NCI-H69 (cell line): ENCODE measurements at places on chromosomes 6 and 20.

- DNase-seq = no peak
Observed at GRCh38 chr6:44341095-44341890, 1.2 kb upstream of the SPATS1 start.

DNA sequence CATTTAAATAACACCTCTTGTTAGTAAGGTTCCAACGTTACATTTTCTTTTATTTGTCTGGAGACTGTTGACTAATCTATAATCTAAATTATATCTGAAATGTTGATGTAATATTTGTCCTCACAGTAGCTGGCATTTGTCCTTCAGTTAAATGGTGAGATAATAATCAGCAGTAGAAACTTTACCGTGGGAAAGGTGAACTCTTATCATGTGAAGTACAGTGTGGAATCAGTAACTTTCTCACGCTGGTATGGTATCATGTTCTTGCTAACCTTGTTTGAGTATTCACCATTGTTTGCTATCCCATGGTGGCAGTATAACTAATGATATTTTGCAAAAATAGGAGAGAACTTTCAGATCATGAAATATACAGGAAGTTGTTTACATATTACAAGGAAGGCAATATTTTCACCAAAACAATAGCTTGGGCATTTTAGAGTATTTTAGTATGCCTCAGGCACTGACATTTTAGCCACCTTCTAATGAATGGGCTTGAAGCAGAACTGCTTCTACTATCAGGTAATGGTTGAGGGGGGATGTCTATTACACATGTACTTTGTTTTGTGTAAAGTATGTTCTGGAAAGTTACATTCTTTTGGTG lies 4.8 kb downstream of the GMNN start:
- DNase-seq = no peak

DNA sequence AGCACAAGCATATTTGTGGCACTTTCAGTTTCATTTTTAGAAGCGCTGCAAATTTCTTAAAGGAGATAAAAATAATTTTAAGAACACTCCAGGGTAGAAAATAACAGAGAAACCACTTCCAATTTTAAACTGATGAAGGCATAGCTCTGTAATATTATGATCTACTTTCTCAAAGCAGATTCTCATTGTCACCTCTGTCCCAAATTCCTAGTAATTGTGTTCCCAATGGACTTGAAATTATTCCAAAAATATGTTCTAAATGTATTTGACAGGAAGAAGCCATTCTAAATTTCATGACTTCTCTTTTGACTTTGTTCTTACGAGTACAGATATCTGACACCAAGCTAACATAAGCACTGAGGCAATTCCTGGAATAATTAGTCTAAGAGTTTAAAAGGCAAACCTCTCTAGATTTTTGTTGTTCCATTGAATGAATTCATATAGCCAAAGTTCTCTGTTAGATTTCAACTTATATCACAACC lies 140.2 kb upstream of the CARMIL1 start:
- no peak for DNase-seq

DNA sequence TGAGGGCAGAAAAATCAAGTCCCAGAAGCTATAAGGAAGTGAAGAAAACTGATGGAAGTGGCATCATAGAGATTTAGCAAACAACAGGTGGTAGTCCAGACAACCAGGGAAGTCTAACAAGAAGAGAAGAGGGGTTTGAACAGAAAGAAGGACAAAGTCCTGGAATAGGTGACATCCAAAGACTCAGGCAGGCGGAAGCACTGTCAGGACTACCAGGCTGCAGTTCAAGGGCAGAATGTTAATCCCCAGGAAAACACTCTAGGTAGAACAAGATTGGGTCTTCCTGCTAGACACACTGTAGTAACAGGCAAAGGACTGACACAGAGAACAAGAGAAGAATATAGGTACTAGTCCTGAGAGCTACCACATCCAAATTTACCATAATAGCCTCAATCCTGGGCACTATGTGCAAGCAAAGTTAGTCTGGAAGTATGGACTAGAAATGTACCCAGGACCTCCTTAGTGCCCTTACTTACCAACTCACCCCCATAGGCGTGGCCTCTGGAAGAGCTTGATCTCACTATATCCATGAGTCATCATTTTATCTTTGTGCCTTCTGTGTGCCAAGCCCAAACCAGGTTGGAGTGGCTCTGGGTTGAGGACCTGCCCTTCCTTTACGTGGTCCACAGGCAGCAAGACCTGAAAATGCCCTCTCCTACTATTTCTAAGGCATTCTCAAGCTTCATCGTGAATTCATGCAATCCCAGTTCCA lies 2.2 kb upstream of the EPB41L2 start:
- no peak for DNase-seq

GRCh38 chr6:23086100-23086499 lies 516.7 kb downstream of the HDGFL1 start:
- no peak for DNase-seq

GRCh38 chr6:52418606-52419005 lies 1.5 kb upstream of the EFHC1 start:
- DNase-seq = peak; percentile 67

DNA sequence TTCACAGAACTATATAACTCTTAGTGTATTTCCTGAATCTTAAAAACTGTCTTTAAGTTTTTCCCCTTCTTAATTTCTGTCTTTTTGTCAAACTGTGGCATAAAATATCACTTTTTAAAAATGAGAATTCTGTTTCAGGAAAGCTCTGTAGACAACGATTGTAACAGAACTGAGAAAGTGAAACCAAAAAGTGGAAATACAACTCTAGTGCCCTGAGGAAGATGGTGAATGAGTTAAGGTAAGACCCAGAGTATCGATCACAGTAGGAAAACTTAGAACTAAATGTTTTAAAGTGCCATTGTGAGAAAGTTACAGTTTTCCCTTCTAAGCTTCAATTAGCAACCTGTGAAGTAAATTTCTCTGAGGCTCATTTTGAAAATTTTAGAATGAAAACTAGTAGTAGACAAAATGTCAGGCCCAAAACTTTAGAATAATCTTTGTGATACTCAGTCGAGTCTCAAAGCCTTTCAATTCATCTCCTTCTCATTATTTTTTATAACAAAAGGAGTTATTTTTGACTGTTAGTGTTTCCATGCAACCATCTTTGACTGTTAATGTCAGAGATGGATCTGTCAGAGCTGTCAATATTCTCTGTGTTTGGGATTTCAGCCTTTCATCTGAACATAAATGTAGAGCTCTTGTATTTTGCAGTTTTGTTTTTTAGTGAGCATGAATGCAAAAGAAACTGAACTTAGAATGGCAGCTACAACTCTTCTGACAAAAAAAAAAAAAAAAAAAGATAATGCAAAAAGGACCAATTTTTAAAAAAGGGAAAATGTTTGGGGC lies 19.0 kb upstream of the TRDN start:
- DNase-seq = no peak

GRCh38 chr6:53829698-53830221 lies 35.0 kb downstream of the LRRC1 start:
- no peak for DNase-seq

DNA sequence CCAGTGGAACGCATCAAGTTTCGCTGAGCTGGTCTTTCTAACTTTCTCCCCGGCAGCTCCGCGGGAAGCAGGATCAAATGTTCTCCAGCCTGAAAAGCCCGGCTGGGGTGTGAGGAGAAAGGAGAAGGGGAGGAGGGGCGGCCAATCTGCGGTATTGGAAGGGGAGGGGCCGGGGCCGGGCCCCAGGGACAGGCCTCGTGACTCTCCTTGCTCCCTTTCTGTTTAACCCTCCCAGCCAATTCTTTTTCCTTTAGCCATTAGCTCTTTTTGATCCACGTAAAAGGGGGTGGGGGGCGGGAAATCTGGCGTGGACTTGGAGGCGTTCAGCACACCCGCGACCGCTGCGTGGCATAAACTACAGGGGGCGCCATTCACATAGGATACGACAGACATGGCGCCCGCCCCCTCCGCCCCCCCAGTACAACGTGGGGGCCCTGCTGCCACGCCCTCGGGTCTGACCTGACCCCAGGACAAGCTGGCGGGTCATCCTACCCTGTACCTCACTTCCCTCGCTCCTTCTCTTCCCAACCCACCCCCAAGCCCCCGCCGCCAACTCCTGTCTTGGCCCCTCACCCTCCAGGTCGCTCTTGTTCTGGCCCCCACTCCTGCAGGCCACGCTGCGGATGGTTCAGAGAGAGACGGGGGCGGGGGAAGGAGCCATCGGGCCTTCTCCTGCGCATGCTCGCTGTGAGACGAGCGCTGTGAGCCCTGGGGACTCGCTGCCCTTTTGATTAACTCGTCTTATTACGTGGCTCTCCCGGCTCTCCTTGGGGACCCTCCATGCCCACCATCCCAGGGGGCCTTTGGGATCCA lies 7.8 kb upstream of the MDGA1 start:
- peak; percentile 95 for DNase-seq

GRCh38 chr20:55893031-55893430 lies 112.3 kb downstream of the CBLN4 start:
- DNase-seq = peak; percentile 0

DNA sequence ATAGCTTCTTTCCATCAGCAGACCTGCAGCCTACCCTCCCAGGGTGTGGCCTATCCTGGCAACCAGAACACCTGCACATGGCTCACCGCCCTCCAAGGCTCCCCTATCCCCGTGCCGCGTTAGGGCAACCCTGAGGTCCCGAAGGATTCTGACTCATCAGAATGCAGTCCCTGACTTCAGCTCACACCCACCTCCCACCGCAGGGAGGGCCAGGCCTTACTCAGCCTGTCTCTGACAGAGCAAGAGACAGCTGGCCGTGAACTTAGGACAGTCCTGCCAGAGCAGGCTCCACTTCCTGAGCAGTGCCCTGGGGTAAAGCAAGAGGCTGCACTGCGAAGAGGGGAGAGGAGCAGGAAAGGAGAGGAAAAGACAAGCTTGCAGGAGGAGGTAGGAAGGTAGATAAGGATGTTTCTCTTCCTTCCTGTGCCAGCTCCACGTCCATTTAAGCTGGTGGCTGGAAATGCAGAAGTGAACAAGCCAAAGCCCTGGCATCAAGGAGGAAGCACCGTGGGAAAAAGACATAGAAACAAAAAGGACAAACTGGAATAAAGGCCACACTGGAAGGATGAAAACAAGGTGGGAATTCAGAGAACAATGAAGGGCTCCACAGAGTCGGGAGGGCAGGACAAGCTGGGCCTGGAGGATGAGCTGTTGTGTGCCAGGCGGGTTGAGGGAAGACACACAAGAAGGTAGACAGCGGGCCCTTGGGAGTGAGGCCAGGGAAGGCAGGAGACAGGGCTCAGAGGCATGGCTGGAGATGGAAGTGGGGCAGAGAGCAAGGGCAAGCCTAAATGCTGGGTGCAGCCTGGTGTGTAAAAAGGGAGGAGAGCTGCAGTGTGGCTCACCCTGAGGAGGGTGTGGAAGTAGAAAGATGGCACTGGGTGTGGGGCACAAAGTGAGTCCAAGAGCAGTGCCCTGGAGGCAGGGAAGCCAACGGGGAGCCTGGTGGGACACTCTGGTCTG lies 102.7 kb downstream of the SLC23A2 start:
- peak; percentile 45 for DNase-seq

GRCh38 chr6:35392773-35393672 lies 50.7 kb downstream of the PPARD start:
- no peak for DNase-seq

- DNase-seq = no peak
Observed at GRCh38 chr6:132764370-132764769, 6.7 kb upstream of the VNN2 start.

DNA sequence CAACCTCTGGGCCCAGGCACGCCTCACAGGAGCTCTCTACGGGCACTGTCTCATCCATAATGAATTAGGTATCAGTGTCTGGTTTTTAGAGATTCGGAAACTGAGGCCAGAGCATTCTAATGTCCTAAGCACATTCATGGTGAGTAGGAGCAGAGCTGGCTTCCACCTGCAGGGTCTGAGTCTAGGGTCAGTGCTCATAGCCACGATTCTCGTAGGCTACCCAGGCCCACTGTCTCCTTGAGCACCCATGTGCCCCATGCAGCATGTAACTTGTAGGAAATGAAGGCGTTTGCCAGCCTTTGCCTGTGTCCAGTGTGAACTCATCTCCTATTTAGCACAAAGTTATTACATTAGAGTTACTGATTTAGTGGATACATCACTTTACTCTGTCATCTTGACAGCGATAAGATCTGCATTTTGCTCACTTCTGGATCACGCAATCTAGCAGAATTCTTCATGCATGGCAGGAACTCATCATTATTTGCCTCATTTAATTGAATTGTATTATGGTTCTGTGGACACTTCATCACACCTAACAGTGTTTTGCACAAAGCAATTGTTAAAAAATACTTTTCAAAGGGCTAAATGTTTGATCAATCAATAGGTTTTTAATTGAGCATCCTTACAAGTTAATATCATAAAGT lies 205.3 kb upstream of the SULF2 start:
- DNase-seq = no peak

DNA sequence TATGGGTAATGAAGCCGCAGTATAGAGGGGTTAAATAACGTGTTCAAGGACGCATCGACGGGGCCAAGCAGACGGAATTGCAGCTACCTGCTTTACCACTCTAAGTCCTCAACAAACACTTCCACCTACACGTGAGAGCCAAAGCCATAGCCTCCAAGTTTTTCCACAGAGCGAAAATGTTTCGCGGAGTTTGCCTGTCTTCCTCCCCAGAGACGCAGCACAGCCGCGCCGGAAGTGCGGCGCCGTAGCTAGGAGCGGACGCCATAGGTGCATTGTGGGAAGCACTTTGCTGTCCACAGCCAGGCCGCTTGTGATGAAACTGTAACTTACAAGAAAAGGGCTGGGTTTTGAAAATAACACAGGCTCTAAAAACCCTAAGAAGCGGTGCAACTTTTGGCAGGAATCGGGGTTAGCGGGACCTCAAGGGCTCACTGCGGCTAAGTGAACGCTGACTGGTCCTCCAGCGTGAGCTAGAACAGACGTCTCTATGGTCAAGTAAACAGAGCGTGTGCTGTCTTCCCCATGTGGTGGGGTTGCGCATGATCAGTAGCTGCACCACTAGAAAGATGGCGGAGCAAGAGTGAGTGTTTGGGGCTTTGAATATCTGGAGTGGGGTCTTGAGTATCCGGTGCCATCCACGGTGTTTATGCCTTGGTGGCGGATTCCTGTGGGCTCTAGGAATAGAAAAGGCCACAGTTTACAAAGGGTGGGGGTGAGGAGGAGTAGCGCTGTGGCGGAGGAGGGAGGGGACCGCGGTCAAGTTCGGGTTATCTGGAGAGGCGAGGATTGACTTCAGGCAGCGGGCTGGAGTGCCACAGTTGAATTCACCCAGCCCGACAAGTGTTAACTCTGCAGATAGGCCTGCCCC lies at the start of gene RPL7L1:
Gene RPL7L1, plus strand, starts transcription at position 245 of the 868 bp plus-strand sequence. Its CDS starts 295 bp downstream, at position 540.
- peak; percentile 95 for DNase-seq

GRCh38 chr6:128311944-128312570 lies 208.3 kb downstream of the PTPRK start:
- DNase-seq = no peak

- peak; percentile 94 for DNase-seq
Observed at GRCh38 chr6:20705741-20706140, 171.5 kb downstream of the CDKAL1 start.
